ENCODE measurements at places on chromosomes 5 and 9. TPM values are rescaled to one million over a fixed set of nuclear protein-coding genes. Genes with fewer than 3 reads are reported as not detected.

GRCh38 chr5:89003563-89004036, 120.6 kb upstream of the MEF2C start:
- H3K4me1 ChIP-seq: no peaks in the 10 kb centered on the region
- no peak overlapping the region for H3K4me3 ChIP-seq
- no peak overlapping the region for H3K27ac ChIP-seq

GRCh38 chr9:4088679-4089078, 211.2 kb downstream of the GLIS3 start:
- H3K27me3 ChIP-seq: no peaks in the 10 kb centered on the region
- no peak overlapping the region for H3K4me3 ChIP-seq
- H3K27ac ChIP-seq: no peak overlapping the region
- H3K36me3 ChIP-seq: no peaks in the 10 kb centered on the region

- DNase-seq: no peak
- no peak overlapping the region for H3K4me3 ChIP-seq
- no peaks in the 10 kb centered on the region for H3K36me3 ChIP-seq
- no peak overlapping the region for H3K27ac ChIP-seq
- no peaks in the 10 kb centered on the region for H3K4me1 ChIP-seq
- no peaks in the 10 kb centered on the region for H3K27me3 ChIP-seq
These were observed 260.7 kb upstream of the KCNN2 start for GRCh38 chr5:114101153-114101552.

DNA sequence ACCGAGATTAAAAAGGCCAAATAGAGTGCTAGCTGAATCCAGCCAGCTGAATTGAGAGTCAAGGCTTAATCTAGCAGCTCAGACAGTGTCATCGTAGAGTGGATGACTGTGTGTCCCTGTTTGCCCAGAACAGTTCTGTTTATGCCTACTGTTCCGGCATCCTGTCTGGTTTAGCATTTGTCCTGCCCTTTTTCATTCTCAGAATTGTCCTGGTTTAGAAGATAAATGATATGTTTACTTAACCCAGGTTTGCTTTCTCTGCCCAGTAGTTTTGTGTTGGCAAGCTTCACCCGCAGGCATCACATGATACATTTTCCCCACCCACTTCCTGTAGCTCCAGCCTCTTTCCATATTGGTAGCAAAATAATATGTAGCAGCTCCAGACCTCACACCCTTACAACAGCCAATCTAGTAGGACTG, 41.3 kb upstream of the ZSWIM6 start:
- no peak overlapping the region for H3K4me3 ChIP-seq
- no peak overlapping the region for H3K27ac ChIP-seq
- H3K36me3 ChIP-seq: no peaks in the 10 kb centered on the region
- H3K27me3 ChIP-seq: peaks cover 2% of the 10 kb centered on the region

Gene QSOX2
- total RNA-seq: 3.8 TPM

Gene OTULINL
- 0.88 TPM for total RNA-seq

Gene PALM2AKAP2
- 1.1 TPM for total RNA-seq

Gene PCDHA7
- not detected for total RNA-seq

Measured in psoas muscle (tissue), 8 donors.